GM06990 (cell line): ENCODE measurements at places on chromosomes 3 and 15.

GRCh38 chr3:13294442-13295351 is 125.4 kb downstream of the NUP210 start:
- no peak for DNase-seq

DNA sequence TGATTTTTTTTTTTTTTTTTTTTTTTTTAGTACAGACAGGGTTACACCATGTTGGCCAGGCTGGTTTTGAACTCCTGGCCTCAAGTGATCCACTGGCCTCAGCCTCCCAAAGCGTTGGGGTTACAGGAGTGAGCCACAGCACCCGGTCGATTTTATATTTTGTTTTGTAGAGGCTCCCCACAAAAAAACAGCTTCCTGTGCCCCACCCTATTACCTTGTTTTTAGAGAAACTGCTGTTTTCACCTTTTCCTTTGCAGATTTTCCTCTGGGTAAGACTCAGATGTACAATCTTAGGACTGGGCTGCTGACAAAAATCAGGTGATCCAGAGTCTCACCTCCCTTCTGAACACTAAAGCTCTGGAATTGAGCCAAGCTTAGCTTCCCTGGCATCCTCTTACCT is 20.6 kb downstream of the ARRDC4 start:
- DNase-seq, result no peak

- no peak for DNase-seq
Measured at GRCh38 chr3:73435055-73435454, 189.7 kb downstream of the PDZRN3 start.

DNA sequence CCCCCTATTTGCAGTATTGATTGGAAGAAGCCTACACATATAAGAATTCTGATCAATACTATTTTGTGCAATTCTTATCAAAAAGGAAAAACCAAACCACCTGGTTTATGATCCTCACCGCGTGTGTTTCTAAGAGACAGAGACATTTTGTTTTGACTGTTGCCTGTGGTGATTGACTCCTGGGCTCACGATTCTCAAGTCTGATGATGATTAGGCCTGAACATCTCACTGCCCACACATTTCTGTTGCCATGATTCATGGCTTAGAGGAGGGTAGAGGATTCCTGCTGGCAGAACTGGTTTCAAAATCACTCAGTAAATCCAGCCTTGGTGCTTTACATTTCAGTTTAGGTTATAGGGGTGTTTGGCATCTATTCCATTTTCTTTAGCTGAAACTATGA is 88.3 kb upstream of the UBE3A start:
- DNase-seq, result no peak

- DNase-seq, result no peak
Measured at GRCh38 chr3:194906970-194907629, 221.4 kb downstream of the FAM43A start.

- DNase-seq, result no peak
Measured at GRCh38 chr3:119396870-119397269, 66.5 kb downstream of the TMEM39A start.

DNA sequence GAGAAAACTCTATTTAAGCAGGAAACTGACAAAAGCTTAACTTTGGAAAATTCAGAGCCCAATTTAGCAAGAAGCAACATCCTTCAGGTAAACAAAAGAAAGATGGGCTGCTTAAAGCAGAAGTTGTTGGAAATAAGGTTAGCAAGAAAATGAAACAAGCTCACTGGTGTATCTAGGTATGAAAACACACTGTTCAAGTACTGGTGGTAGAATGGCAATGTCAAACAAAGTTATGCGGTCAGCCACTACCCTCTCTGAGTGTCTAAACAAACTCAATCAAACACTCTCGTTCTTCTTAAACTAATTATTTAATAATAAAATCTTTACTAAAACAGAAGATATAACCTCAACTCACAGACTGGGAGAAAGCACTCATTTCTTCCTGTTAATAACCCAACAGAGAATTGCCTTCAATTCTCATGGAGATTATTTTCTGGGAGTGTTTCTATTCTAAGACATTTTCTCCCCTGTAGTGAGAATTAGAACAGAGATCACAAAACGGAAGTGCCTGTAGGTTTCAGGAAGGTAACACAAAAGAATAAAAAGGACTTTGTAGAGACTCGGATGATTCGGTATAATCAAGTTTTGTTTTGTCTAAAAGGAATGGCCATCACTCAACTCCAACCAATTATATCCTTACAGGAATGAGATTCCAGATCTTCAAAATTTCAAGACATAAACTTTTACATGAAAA is 28.9 kb downstream of the PRICKLE2 start:
- no peak for DNase-seq

DNA sequence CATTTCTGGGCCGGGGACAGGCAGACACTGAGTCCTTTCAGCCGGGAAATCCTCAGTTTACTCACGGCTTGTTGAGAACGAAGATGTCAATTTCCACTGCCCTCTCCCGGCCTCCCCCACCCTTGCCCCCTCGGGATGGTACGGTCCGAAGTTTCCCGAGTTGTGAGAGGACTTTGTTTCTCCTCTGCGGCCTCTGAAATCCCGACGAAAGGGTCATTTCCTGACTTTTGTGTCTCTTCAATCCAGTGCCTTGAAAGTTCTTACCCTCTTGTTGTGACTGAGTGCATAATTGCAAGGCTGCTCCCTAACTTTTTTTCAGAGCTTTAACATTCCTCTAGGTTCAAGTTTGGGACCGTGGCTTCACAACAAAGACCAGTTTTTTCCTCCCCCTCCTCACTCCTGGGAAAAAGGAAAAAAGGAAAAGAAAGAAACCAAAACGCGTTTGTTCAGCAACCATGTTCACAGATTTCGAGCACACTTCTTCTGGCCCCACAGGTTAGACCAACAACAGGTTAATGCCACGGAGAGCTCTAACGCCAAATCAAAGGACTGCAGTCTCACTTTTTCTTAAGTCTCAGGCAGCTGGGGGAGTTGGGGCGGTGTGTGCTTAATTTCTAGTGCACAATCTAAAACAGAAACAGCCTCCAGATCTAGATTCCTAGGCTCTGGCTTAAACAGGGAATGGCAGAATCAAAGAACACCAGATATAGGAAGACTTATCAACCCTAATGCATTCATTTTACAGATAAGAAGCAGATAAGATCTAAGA is 138.9 kb downstream of the TMCO5A start:
- DNase-seq, result no peak

DNA sequence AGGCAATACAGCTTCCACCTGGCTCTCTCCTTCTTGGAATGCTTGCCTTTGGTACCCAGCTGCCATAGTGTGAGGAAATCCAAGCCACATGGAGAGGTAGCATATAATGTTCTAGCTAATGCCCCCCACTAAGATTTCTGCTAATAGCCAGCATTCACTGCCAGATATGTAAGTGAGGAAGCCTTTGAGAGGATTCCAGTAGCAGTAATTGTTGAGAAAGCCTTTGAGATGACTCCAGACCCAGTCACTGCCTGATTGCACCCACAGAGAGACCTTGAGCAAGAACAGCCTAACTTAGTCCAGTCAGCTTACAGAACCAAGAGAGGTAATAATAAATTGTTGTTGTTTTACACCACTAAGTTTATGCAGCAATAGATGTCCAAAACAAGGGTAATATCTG is 63.1 kb downstream of the STRIT1 start:
- no peak for DNase-seq

DNA sequence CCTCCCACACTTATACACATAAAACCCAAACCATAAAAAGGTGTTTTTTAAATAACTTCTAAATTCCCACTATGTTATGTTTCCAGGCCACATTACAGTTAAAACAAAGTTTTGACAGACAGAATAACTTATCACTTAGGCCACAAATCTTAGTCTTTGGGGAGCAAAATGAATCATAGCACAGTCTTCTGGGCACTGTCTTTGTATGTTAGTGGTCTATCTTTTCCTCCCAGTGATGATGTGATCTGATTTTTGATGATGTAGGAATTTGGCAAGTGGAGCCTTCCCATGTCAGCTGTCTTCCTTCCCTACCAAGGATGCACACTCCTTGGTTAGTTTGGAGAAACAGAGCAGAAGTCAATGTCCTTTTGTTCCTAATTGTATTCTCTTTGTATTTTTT is 67.3 kb downstream of the THSD4 start:
- no peak for DNase-seq

- no peak for DNase-seq
Measured at GRCh38 chr15:82568986-82569385, 28.7 kb upstream of the RPS17 start.

DNA sequence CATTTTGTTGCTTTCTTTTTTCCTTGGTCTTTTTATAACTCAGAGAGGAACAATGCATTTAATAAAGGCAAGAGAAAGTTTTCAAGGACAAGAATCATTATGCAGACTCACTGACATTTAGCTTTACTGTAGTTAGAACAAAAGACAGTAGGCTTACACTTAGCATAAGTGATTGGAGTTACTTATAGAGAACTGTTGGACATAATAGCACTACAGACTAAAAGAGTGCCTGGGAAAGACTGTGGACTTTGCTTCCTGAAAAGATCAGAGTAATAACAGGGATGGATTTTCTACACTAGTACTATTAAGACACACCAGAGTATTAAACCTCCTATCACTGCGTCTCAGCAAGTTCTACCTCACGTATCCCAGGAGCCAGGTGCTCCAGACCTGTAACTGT is 39.3 kb upstream of the SPRED1 start:
- no peak for DNase-seq

- no peak for DNase-seq
Measured at GRCh38 chr3:192758654-192759053, 31.3 kb upstream of the FGF12 start.

GRCh38 chr3:105356988-105357387 is 9.7 kb upstream of the ALCAM start:
- DNase-seq, result no peak

DNA sequence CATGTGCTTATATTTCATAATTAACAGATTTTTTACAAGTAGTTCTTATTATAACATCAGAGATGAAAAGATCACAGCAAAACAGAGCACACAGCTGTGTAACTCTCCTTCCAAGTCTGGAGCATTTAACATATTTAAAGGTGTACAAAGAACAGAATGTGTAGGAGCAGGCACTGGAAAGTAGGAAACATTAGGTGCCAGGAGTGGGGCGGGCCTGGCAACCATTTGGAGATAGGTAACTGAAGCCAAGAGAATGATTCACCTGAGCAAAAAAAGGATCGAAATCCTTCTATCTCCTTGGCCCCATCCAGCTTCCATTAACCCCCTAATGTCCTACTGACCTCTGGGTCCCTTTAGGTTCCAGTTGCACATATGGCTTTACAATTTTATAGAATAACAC is 2.3 kb upstream of the MYH15 start:
- DNase-seq, result no peak

DNA sequence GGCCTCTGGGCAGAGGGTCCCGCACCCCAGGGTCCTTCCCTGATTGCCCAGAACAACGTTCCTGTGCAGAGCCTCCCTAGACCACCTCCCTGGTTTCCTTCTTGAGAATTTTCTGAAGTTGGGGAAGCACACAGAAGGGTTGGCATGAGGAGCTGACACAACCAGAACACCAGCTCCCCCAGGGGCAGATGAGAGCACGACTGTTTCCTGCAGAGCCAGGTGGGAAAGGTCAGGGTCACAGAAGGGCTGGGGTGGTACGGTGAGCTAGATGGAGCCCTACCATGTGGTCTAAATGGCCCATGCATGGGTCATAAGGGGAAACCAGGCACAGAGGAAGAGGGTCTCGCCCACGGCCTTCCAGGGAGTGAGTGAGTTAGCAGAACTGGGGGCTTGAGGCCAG is 10.4 kb downstream of the PPCDC start:
- no peak for DNase-seq

GRCh38 chr3:55190331-55190730 is 262.5 kb upstream of the LRTM1 start:
- no peak for DNase-seq

GRCh38 chr3:113243071-113243470 is 31.7 kb downstream of the BOC start:
- no peak for DNase-seq

DNA sequence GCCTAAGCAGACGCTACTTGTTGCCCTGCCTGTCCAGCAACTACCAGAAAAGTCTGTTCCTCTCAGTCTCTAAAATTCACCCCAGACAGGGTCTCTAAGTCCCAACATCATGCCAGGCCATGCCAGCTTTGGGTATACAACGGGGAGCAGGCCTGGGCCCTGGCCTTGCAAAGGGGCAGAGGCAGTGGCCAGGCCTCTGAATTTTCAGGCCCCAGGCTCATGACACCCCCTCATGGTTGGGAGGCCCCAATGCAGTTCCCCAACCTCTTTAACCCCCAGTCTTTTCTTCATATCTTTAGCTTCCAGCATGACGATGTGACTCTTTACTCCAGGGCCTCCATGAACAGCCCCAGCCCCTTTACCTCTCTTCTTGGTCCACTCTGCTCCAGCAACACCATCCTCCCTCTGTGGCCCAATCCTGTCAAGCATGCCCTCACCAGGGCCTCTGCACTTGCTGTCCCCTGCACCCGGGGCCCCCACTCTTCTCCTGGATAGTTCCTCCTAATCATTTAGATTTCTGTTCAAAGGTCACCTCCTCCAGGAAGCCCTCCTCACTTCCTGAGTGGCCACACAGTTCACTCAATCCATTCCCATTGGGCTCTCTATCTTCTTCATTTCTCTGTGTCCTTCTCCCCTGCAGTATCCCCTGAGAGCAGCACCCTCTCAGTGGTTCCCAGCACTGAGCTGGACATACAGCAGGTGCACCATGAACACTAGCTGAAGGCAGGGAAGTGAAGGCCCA is 4.8 kb downstream of the IQSEC1 start:
- no peak for DNase-seq

- DNase-seq, result peak; percentile 58
Measured at GRCh38 chr3:71010726-71011455, 572.6 kb downstream of the FOXP1 start.

DNA sequence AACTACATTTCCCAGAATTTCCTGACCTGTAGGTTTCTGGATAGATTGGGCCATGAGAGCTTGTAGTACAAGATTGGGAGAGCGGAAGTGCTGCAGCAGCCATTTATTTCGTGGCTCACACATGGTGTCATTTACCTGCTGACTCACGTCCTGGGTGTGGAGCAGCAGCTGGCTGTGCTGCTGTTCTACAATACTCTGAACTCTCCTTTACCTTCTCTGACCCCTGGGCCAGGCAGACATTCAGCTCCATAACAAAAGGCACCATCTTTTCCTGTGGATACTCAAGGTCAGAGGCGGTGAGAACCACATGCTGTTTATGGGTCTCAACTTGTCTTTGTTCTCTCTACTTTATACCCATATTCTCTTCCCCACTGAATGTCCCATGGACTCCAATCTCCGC is 490.2 kb downstream of the IGSF11 start:
- no peak for DNase-seq

- no peak for DNase-seq
Measured at GRCh38 chr3:120129718-120130513, 35.7 kb upstream of the GSK3B start.
